ENCODE measurements at places on chromosomes 7 and 10.
A peak's percentile ranks its signal among the peaks of the same experiment; 100 is the strongest.

DNA sequence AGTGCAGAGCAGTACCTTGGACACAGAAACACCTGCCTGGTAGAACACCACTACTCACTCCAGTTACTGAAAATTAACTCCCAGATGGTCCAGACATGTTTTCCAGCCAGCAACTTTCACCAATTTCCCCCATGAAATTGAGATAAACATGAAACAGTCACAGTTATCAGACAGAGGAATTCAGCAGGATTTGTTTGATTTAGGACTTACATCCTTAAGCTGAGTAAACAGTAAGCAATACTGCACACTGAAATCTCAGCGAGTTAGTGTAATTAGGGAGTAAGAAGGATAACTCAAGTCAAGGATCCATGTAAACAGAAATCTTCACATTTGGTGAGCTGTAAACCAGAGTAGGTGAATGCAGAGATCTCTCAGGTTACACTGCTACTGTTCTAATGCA lies 353.5 kb downstream of the ELMO1 start:
- DNase-seq = no peak

DNA sequence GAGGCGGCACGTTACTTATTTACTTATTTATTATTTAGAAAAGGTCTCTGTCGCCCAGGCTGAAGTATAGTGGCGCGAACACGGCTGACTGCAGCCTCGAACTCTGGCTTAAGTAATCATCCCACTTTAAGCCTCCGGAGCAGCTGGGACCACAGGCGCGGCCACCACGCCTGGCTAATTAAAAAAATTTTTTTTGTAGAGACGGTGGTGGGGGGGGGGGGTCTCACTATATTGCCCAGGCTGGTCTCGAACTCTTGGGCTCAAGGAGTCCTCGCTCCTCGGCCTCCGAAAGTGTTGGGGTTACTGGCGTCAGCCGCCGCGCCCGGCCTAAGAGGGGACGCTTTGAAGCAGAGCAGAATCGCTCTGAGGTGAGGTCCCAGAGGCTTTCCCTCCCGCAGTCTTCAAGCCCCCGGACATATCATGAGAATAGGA lies 675 bp upstream of the FRAT2 start:
- DNase-seq = no peak

- DNase-seq = no peak
Observed at GRCh38 chr10:62763155-62763554, 41.4 kb upstream of the ADO start.

- peak; percentile 45 for DNase-seq
Observed at GRCh38 chr10:50937230-50937907, 51.9 kb upstream of the A1CF start.

GRCh38 chr7:133688483-133689239 lies 435.8 kb downstream of the EXOC4 start:
- DNase-seq = peak; percentile 89

DNA sequence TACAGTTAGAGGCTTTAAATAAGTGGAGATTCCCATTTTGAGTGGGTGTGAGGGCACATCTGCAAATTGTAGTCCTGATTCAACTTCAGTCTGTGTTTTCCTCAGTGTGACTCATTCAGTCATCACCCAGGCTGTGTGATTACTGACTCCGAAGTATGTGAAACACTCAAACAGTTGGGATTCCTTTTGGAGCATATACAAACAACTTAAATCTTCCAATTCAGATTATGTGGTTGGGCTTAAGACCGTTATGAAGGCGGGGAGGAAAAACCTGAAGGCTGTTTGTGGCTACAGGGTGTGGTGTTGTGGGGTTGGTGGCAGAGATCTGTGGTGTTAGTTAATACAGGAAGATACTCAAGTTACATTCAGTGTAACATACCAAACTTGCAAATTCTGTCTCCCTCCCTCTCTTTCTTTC lies 259.7 kb upstream of the FERD3L start:
- DNase-seq = peak; percentile 99

Data from fibroblast of skin of right quadriceps (primary cell).